ENCODE measurements at places on chromosomes 11 and 22.

- no peak for DNase-seq
These were observed 615.5 kb downstream of the NTM start for GRCh38 chr11:131985846-131986301.

DNA sequence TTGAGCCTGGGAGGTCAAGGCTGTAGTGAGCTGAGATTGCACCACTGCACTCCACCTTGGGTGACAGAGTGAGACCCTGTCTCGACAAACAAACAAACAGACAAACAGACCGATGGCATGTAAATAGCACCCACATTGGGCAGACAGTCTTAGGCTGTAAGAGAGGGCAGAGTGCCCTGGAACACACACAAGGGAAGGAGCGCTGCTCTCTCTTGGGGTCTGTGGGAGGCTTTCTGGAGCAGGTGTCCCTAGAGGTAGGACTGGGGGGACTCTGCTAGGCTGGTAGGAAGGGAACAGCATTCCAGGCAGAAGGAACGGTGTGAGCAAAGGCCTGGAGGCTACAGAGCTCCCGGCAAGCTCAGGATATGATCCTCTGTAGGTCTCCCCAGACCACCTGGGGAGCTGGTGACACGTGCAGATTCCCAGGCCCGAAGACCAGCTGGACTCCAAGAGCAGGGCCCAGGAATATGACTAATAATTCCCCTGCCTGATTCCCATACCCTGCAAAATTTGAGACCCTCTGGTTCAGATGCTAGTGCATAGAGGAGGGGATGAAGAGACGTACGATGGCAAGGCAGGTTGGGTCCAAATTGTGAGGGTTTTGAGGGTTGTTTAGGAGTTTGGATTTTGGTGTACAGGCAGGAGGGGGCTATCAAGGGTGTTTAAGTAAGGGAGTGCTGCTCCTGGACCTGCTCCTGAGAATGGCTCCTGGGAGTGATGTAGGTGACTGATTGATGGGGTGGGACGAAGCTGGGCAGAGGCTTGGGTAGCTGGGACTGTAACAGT is 11.6 kb downstream of the SMIM38 start:
- no peak for DNase-seq

DNA sequence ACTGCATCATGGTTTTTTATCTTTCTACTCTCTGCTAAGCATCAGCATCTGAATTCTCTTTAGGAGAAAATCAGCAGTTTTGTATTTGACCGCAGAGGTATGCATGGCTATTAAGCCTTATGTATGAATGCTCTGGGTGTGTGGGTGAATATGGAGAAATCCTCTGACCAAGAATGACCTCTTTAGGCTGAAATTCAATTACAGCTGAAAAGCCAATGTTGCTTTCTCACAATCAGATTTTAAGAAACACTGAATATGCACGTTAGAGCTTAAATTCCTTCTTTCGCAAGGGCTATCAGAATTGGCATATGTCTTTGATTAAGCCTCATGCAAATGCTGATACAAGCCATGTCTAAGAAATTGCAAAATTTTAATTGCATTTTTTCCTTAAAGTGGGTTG is 43.2 kb downstream of the ARHGAP42 start:
- no peak for DNase-seq

- no peak for DNase-seq
These were observed 4.0 kb downstream of the RASSF10 start for GRCh38 chr11:13013054-13013488.

- DNase-seq: peak; percentile 84
These were observed 8.4 kb downstream of the FAM118A start for GRCh38 chr22:45318168-45318557.

DNA sequence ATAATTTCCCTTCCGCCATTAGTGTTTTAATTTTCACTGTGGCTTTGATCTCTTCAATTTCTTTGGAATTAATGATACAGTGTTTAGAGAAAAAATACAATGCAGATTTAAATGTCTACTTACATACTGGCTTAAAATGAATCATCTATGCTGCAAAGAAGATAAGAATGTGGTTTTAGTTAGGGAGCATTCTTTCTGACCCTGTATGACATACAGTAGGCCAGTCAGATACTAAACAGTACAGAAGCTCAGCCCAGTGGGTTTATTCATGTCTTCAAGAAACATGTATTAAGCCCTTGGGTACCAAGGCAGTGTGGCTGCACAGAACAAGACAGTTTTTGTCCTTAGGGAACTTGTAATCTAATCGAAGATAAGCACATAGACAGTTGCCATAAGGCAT is 268.8 kb downstream of the DDX10 start:
- DNase-seq: no peak

DNA sequence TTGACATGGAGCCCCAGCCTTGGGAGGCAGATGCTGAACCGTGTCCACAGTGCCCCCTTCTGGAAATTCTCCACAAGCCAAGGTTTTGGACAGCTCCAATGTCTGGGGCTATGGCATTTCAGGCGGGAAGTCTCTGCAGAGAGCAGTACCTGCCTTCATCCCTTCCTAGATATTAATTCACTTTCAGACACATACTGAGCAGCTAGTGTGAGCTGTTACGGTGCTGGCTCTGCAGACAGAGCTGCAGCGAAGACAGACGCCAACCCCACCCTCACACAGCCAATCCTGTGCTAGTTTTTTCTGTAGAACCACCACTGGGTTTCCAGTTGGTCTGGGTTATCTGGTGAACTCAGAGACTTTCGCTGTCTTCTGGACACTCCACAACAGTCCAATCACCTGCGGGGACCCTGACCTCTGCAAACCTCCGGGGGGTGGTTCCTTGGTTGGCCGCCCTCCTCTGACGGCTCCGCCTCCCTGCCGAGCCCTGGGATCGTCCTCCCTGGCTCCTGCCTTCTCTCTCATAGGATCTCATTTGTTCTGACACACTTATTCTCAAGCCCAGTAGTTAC is 9.1 kb downstream of the LMF2 start:
- peak; percentile 83 for DNase-seq

DNA sequence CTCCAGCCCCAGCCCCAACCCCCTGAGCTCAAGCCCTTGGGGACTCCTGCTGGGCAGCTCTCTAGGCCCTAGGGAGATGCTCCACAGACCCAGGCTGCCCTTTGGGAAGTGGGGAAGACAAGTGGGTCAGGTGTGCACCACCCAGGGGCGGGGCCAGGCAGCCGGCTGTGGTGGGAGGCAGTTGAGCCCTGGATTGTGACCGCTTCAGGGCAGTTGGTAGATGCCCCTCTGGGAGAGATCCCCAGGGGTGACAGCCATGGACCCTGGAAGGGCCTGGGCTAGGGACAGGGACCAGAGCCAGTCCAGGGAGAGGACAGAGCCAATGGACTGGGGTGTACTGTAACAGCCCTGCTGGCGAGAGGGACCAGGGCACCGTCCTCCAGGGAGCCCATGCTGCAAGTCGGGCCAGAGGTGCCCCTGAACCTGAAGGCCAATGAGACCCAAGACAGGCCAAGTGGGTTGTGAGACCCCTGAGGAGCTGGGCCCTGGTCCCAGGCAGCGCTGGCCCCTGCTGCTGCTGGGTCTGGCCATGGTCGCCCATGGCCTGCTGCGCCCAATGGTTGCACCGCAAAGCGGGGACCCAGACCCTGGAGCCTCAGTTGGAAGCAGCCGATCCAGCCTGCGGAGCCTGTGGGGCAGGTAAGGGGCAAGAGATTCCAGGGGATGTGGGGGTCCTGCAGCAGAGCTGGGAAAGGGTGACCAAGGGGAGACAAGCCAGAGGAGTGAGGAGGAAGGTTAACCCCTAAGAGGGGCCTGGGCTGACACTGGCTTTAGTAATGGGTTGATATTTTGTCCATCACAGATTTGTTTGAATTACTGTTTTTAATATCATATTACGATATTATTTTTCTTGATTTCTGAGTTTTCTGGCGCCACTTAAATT is at the start of gene IGLL5:
Gene IGLL5, plus strand, starts transcription at position 196 of the 883 bp plus-strand sequence. Its CDS starts 238 bp downstream, at position 434.
- DNase-seq: no peak

- peak; percentile 67 for DNase-seq
These were observed 41.3 kb upstream of the RDX start for GRCh38 chr11:110337570-110338193.

GRCh38 chr22:36911887-36912661 is 1.4 kb upstream of the CSF2RB start:
- no peak for DNase-seq

DNA sequence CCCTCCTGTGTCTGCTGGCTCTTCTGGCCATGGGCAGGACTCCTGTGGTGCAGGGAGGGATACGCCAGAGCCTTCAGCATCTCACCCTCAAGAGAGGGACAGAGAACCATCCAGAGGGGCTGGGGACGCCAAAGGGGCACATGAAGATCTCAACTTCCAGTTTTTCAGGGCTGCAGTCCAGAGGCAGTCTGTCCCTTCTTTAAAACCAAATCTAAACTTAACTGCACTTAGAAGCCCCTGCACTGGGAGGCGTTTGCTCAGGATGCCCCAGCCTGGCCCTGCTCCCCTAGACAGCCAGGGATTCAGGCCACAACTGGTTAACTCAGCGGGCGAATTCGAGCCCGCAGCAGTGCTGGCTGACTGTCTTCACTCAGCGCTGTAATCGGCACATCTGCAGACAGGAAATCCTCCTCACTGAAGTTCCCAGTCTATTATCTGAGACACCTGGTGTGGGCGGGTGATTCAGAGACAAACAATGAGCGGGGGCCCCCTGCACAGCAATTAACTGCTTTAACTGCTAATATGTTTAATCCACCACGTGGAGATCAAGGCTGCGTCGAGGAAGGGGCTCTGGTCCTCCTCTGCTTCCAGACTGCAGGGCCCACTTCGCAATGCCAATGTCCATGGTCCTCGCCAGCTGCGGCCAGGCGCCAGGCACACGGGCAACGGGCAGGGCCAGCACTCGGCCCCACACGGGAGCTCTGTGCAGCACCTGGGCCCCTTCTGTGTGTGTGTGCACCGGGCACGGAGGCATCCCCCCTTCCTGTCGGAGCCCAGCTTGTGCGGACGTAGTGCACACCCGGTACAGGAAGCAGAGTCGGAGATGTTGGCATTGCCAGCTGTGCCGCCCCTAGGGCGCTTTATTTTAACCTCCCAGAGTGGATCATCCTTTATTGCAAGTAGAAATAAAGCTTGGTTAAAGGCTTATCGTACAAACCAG is 36.9 kb upstream of the GNB1L start:
- DNase-seq: peak; percentile 74

DNA sequence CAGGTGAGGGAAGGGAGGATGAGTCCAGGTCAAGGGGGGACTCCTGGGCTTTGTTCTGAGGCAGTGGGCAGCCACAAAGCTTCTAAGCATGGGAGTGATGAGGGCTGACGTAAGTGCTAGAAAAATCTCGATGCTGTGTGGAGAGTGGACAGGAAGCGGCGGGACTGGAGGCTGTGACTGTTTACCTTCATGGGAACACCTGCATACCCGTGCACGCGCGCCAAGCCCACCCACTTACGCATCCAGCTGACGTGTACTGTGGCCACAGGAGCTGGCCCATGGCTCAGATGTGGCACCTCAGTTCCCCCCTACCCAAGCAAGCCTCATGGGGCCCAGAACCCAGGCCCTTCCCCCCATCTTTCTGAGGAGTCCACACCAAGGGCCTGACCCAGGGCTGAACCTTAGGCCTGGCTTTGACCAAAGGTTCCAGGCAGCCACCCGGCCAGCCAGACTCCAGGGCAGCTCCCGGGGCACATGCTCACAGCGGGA is 14.0 kb downstream of the MYRF start:
- no peak for DNase-seq

GRCh38 chr22:17831501-17832251 is 57.4 kb upstream of the BID start:
- DNase-seq: no peak

DNA sequence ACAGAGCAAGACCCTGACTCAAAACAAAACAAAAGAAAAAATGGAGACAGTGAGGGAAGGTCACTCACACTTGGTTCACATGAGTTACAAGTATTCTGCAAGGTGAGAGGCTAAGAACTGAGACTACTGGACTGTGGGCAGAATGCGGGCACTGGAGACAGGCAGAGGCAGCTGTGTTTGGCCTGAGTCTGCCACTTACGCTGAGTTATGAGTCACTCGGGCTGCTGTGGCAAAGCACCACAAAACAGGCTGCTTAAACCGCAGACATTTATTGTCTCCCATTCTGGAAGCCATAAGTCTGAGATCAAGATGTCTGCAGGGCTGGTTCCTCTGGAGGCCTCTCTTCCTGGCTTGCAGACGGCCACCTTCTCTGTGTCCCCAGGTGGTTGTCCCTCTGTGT is 122.8 kb downstream of the SHANK2 start:
- DNase-seq: no peak

DNA sequence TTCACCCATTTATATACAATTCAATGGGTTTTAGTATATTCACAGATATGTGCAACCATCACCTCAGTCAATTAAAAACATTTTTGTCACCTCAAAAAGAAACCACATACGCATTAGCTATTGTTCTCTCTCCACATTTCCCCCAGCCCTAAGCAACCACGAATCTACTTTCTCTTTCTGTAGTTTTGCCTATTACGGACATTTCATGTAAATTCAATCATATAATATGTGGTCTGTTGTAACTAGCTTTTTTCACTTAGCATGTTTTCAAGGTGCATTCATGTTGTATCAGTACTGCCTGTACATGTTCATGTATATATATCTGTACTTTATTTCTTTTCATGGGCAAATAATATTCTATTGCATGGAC is 104.7 kb upstream of the RRM1 start:
- DNase-seq: no peak

- peak; percentile 86 for DNase-seq
These were observed 97.2 kb downstream of the JRKL start for GRCh38 chr11:96486890-96487611.

GRCh38 chr11:57482782-57483561 is 22.6 kb downstream of the RTN4RL2 start:
- peak; percentile 81 for DNase-seq

DNA sequence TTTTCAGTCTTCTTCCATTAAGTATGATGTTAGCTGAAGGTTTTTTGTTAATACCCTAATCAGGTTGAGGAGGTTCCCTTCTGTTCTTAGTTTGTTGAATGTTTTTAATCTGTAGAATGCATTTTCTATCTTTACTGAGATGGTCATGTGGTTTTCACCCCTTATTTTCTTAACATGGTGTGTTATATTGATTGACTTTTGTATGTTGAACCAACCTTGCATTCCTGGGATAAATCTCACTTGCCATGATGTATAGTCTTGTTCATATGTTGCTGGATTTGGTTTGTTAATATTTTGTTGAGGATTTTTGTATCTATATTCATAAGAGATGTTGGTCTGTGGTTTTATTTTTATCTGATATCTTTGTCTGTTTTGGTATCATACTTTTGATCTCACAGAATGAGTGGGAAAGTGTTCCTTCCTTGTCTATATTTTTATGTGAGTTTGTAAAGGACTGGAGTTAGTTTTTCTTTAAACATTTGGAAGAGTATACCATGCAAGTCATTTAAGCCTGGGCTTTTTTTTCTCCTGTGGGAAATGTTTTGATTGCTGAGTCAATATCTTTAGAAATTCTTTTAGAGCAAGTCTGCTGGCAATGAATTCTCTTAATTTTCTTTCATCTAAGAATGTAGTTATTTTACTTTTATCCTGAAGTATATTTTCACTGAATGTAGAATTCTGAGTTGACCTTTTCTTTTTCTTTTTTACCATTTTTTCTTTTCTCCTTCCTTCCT is 5.5 kb upstream of the P4HA3 start:
- no peak for DNase-seq
